Glutamatergic neuron (in vitro differentiated cells): ENCODE measurements at places on chromosomes 5 and 9. TPM values are rescaled to one million over a fixed set of nuclear protein-coding genes. Genes with fewer than 3 reads are reported as not detected.

Gene GLRA1
- 0.22 TPM for total RNA-seq

Gene LRRTM2
- 28.9 TPM for total RNA-seq

Gene RELL2
- 12.6 TPM for total RNA-seq

Gene IL13
- not detected for total RNA-seq

Gene CA9
- total RNA-seq, result not detected

Gene PDE8B
- 1.1 TPM for total RNA-seq
